ENCODE measurements at places on chromosomes 12 and 14.

DNA sequence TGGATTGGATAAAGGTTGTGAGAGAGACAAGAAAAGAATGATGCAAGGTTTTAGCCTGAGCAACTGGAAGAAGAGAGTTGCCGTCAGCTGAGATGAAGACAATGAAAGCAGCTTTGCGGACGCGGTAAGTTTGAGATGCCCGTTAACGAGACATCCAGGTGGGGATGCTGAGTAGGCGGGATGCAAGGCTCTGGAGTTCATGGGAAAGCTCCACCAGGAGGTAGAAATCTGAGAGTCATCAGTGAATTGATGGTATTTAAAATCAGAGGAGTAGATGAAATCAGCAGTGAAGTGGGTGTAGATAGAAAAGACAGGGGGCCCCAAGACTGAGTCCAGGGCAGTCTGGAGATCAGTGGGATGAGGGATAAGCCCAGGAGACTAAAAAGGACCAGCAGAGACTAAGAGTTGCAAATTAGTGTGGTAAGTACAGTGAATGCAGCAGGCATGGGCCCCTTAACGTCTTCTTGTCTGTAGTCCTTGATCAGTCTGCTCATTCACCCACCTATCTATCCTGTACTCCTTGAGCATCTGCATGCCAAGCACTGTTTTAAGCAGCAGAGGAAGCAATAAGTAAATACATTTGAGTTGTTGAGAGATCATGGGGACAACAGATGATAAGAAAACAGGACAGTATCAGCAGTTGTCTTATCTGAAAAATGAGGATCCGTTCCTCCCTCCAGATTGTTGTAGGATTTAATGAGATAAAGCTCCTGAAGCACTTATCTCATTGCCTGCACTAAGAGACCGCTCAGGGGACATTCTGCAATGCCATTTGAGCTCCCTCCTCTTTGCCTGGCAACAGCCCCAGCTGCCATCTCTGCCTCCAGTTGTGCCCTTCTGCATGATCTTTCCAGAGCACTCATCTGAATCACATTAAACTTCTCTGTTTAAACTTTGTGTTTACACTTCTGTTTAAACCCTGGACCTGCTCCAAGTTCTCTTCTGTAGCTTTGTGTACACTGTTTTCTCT, 91.5 kb downstream of the APAF1 start:
- DNase-seq: no peak

DNA sequence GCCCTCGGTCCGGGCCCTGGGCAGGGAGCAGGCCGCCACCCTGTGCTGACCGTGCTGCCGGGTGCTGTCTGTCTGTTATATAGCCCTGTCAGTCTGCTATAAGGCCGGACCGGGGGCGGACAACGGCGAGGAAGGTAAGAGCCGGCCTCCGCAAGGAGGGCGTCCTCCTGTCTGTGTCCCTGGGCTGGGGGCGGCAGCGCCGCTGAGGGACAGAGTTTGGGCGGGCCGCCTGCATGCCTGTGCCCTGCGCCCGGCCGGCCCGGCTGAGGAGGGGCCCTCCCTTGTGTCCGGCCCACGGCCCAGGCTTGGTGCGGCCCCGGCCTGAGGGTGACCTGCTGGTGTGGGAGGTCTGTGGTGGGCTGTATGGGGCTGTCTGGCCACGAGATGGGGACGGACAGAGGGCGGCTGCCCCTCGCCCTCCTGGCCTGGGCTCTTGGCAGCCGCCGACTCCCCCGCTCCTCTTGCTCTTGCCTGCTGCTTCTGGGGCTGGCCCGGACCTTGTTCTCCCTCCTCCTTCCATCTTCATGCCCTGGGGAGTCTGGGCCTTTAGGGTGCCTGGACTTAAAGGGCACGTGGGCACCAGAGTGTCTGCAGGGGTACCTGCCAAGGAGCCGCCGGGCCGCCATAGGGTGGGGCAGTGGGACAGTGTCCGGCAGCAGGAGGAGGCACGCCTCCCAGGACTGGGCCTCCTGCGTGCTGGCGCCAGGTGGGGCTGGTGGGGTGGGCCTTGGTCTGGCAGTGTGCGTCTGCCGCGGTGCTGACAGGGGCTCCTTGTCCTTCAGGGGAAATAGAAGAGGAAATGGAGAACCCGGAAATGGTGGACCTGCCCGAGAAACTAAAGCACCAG, 25.1 kb upstream of the CRIP2 start:
- no peak for DNase-seq

DNA sequence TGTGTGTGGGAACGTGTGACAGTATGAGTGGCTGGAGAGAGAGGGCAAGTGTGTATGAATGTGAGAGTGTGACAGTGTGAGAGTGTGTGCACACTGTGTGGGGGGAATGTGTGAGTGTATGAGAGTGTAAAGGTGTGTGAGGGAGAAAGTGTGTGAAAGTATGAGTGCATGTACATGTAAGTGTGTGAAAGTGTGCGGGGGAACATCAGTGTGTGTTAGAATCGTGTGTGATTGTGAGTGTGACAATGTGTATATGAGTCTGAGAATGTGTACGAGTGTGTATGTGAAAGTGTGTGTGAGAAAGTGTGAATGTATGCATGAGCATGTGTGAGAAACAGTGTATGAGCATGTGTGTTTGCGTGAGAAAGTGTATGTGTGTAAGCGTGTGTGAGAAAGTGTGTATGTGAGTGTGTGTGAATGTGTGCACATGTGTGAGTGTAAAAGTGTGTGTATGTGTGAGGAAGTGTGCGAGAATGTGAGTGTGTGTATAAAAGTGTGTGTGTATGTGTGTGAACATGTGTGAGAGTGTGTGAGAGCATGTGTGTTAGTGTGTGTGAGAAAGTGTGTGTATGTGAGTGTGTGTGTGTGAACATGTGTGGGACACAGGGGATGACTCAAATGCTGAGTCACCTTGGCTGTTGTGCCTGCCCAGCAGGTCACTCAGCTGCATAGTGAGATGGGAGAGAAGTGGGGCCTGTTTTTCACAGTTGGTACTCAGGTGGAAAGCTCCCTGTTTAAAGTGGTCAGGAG, 220.5 kb upstream of the TBX3 start:
- no peak for DNase-seq

DNA sequence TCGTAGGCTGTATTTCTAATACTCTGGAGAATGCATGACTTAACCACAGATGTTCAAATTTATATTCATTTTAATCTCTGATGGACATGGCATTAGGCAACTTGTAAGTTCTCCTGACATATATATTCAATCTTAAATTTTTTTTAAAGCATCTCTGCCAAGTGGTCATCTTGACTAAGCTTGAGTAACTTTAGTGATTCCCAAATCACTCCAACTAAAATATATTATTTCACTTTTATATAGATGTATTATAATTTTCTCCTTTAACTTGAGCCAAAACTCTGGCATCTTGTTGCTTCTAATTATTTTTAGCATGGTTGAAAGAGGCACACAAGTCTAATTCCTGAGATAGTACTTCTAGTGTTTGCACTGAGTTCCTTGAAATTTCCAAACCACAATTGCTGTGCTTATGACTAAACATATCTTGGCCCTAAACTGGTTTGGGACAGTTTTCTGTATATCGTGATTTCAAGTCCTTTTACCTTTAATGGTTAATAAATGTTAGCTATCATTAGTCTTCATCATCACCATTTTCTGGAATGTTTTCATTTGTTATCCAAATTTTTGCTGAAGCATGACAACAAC, 8.4 kb downstream of the LRFN5 start:
- DNase-seq: no peak

DNA sequence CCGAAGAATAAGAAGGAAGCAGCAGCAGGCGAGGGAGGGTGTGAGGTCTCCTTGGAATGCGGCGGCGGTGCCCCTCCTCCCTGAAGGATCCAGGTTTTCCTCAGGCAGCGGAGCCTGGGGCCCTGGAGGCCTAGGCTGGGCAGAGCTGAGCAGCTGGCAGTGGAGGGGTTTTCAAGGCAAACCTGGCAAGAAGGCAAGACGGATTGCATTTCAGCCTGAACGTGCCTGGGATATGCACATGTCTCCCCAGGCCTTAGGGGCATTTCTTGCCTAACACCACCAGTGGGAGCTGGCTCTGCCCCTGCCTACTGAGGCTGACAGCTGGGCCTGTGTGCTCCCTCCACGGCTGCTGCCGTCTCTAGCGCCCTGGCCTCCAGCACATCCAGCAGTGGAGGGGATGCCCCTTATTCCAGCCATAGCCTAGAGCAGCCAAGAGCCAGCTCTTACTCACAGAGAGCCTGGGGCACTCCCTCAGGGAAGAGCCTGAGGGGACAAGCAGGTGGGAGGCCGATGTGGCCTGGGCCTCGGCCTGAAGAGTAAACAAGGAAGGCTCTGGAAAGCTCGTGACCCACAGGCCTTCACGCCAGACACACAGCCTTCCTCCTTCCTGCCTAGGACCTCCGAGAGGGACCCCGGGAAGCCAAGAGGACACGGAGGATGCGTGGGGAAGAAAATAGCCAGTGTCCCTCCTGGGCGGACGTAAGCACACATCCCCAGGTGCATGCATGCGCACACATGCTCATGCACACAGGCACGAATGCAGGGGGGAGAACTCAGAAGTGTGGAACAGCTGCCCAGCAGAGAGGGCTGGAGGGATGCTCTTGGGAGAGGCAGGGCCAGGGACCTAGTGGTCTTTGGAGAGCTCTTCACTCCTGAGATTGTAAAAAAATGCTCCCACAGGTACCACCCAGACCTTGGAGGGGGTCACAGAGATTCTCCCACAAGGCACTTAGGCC, 23.0 kb upstream of the EIF2B2 start:
- DNase-seq: no peak

DNA sequence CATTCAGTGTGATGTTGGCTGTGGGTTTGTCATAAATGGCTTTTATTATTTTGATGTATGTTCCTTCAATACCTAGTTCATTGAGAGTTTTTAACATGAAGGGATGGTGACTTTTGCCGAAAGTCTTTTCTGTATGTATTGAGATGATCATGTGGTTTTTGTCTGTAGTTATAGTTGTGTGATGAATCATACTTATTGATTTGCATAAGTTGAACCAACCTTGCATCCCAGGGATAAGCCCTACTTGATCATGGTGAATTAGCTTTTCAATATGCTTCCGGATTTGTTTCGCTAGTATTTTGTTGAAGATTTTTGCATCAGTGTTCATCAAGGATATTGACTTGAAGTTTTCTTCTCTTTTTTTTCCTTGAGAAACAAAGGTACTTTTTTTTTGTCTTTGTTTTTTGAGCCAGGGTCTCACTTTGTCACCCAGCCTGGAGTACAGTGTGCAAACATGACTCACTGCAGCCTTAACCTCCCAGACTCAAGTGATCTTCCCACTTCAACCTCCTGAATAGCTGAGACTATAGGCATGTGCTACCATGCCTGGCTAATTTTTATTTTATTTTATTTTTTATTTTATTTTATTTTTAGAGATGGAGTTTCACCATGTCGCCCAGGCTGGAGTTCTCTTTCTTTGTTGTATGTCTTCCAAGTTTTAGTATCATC, 121.3 kb downstream of the FUT8 start:
- no peak for DNase-seq

- DNase-seq: no peak
Observed at GRCh38 chr12:62260733-62261683, 804 bp downstream of the USP15 start.

GRCh38 chr14:71138448-71139293, 231.4 kb downstream of the PCNX1 start:
- peak; percentile 30 for DNase-seq

DNA sequence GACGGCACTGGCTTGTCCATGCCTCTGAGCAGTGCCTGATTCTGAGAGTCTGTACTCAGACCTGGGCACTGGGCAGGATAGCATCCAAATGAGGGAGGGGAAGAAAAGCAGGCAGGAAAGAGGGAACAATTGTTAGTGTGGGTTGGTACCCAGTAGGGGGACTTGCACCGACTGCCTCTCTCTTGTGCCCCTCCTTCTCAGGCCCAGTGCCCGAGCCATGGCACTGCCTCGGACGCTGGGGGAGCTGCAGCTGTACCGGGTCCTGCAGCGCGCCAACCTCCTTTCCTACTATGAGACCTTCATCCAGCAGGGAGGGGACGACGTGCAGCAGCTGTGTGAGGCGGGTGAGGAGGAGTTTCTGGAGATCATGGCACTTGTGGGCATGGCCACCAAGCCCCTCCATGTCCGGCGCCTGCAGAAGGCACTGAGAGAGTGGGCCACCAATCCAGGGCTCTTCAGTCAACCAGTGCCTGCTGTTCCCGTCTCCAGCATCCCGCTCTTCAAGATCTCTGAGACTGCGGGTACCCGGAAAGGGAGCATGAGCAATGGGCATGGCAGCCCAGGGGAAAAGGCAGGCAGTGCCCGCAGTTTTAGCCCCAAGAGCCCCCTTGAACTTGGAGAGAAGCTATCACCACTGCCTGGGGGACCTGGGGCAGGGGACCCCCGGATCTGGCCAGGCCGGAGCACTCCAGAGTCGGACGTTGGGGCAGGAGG, 2.2 kb downstream of the NAB2 start:
- no peak for DNase-seq

- no peak for DNase-seq
Observed at GRCh38 chr12:108218921-108219320, 89.8 kb downstream of the WSCD2 start.

DNA sequence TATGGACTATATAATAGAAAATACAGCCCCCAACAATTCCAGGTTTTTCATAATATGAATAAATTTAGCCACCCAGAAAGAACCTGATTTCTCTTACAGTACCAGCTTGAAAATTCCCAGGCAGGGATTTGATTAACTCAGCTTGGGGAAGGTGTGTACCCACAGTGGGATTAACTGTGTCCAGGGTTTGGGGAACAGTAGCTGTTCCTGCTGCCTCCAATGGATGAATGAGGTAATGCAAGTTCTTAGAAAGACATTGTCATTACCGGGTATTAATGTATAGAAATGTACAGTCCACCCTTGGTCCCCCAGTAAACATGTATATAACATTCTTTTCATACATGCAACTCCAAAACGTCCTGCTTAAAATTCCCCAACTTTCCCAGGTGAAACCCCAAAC, 115.6 kb downstream of the LRIG3 start:
- DNase-seq: no peak

Measured in stimulated activated CD4-positive, alpha-beta T cell treated with anti-CD3 and anti-CD28 coated beads, Interleukin-1b, Interleukin-23, amount 100 ng/mL, for 1 hour (primary cell).